ENCODE measurements at places on chromosomes 5 and 9.

- DNase-seq, result no peak
These were observed 69.7 kb upstream of the ADCY2 start for GRCh38 chr5:7325975-7326913.

DNA sequence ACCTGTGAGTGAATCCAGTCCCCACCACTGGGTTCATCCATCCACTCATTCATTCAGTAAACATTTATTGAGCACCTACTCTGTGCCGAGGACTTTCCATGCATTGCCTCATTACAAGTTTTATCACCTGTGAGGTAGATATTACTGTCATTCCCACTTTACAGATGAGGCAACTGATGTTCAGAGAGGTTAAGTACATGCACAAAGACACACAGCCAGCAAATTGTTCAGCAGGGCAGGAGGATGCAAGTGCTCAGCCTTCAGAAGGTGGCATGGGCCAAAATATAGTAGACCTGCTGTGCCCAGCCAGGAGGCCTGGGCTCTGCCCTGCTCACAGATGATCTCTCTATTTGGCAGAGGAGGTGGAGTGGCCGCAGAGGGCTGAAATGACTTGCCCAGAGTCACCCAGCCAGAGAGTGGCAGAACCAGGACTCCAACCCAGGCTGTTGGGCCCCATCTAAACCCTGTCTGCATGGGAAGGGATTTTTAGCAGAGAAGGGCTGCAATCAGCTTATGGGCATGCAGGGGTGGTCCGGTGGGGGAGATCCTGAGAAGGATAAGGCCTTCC lies 7.6 kb upstream of the NEURL1B start:
- DNase-seq, result no peak

DNA sequence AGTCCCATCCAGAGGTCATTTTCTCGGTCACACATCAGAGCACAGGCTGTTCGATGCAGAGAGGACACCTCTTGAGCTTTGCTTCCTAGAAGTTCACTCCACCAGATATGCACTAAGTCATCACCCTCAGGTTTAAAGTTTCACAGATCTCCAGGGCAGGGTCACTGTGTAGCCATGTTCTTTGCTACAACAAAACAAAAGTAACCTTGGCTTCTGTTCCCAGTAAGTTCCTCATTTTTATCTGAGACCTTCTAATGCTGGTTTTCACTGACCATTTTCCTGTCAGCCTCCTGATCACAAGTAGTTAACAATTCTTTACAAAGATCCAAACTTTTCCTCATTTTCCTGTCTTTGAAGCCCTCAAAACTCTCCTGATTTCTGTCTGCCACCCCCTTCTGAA lies 97.5 kb upstream of the CTSV start:
- DNase-seq, result no peak

DNA sequence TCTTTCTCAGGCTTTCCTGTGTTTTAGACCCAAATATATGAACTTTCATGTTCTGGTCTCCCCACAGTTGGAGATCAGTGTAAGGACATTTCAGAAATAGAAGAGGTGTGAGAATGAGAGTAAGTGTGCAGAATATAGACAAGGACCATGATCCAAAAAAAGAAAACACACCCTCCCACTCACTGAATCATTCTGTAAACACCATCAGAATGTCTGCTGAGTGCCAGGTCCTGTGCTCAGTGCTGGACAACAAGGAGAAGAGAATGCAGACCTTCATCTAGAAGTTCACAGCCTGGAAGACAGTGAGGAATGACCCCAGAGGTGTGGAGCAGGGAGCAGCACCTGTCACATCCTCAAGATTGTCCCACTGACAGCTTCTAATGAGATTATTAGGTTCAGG lies 19.1 kb upstream of the SH3RF2 start:
- DNase-seq, result no peak

GRCh38 chr5:168362097-168362885 lies 70.8 kb downstream of the WWC1 start:
- no peak for DNase-seq

DNA sequence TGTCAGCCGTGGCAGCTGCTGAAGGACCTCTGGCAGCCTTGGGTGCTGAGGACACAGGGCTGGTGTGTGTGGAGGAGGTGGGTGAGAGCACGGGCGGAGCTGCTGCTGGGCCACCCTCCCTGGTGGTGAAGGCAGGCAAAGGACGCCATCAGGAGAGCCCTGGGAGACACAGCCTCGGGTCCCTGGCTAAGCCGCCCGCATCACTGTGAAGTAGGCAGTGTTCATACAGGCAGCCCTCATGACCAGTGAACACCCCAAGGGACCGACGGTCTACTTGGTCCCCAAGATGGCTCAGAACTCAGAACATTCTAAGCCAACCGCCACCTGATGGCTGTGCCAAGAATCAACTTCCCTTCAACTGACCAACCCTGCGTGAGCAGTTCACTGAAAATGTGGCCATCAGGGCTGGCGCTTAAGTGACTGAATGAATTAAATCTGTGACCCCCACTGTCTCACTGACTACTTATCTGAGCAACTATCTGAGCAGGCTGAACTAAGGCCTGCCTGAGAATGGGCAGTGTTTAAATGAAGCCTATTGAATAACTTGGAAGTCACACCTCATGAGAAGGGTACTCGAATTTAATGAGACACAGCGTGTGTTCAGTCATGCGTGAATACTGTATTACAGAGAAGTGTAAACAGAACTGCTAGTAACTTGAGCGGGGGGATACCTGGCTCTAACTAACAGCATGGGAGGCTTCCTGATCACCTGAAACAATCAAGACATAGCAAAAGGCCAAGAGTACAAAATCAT lies 54.7 kb upstream of the SIMC1 start:
- no peak for DNase-seq

DNA sequence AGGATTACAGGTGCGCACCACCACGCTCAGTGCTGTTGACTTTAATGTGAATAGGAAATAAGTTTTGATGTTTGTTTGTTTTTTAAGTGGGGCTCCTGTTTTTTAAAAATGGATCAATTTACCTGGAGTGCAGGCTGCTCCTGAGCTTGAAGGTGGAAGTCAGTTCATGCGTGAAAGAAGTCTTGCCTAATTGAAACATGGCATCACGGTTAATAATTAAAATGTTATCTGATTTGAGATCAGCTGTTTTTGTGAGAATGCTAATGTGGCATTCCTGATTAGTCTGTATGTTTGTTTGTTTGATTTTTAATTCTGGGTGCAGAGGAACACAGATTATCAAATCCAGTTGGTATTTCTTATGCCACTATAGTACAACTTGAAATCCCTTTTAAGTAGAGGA lies 6.5 kb downstream of the SFXN1 start:
- DNase-seq, result no peak

- no peak for DNase-seq
These were observed 1.5 kb downstream of the WHRN start for GRCh38 chr9:114503522-114504340.

DNA sequence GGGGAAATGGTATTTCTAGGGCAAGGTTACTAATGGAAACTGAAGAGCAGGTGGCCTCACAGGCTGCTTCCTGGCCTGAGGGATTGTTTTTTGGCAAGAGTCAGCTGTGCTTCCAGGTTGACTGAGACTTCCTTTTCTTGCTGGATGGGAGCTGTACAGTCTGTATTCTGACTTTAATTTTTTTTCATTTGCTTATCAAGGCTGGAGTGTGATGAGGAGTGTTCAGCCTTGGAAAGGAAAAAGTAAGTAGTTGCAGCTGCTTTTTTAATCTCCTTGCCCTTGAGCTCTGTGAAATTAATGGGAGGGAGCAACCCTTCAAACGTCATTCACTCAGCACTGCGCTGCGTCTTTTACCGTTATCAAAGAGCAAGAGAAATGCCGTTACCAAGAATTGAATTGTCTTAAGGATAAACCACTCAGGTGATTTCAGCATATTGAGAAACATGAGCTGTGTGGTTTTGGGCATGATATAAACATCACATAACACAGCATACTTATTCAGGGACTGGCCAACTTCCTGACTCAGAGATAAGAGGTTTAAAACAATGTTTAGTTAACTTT lies 47.6 kb downstream of the AQP7 start:
- DNase-seq, result no peak

GRCh38 chr5:139205586-139205985 lies 7.4 kb upstream of the SIL1 start:
- no peak for DNase-seq

DNA sequence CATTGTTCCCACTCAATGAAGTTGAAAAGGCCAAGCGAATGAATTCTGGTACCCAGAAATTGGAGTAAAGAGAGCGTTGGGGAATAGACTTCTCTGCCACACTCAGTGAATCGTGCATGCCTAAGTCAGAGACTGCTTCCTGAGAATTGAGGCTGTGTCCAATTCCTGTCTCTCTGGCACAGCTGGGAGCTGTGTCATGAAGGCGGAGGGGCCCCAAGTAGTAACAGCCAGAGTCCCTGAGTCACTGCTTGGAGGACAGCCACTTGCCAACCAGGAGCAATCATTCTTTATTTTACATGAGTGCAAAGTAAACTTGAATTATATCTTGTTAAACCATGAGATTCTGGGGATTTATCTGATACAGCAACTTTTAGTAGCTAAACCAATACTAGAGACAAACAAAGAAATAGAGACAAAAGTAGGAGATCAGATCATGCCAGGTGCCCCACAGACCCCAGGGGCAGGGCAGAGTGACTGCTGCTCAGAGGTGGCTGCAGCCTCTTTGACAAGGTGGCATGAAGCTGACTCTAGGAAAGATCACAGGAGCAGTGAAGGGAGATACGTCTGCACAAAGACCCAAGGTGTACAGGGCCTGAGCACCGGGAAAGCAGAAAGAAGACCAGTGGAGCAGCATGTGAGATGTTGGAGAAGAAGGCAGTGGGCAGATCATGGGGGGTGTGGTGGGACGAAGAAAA lies 246.0 kb downstream of the GADD45G start:
- DNase-seq, result no peak

DNA sequence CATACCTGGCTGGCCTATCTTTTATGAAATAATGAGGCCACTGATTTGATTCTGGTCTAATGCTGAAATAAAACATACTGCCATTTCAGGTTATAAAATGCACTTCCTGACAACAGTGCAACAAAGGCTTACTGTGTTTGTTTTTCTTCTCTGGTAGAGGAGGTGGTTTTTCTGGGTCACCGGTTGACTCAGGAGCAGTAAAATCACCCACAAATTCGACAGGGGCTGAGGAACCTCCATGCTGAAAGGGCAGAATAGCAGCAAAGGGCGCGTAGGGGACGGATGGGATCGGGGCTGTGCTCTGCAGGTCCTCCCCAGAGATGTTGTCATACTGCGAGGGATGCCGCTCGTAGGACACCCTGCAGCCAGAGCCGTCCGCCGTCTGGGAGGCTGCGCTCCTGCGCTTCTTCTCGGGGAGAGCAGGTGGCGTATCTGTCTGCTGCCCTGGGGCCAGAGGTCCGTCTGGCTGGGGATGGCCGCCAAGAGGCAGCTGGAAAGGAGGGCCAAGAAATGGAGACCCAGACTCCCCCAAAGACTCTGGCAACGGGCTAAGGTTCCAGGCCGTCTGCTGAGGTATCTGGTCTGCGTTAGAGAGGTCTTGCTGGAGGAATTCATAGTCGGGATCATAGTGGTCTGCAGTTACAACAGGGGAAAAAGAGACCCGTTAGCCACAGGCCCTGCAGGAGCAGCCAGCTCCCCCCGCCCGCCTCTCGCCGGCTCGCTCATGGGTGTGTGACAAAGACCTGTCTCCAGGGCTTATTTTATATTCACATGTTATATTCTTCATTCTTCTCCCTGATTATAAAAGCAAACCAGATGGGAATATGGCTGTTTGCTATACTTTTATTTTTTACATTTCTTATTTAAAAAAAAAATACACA lies 80.7 kb downstream of the PRRT1B start:
- no peak for DNase-seq

DNA sequence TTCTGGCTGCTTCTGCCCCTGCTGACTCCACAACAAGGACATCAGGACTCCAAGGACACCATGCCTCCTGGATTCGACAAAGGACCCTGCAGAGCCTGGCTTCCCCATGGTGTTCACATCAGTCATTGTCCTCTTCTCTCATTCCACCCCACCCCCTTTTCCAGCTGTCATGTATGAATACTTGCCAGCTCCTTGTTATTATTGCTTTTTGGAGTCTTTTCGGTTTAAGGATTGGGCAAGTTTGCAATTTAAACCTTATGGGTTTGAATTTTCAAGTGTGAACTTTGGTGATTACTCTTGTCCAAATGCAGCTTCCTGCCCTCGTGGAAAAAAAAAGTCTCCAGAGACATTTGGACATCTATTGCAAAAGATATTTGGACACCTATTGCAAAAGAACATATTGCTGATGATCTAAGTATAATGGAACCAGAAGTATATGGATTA lies 14.2 kb upstream of the LVRN start:
- peak; percentile 57 for DNase-seq

DNA sequence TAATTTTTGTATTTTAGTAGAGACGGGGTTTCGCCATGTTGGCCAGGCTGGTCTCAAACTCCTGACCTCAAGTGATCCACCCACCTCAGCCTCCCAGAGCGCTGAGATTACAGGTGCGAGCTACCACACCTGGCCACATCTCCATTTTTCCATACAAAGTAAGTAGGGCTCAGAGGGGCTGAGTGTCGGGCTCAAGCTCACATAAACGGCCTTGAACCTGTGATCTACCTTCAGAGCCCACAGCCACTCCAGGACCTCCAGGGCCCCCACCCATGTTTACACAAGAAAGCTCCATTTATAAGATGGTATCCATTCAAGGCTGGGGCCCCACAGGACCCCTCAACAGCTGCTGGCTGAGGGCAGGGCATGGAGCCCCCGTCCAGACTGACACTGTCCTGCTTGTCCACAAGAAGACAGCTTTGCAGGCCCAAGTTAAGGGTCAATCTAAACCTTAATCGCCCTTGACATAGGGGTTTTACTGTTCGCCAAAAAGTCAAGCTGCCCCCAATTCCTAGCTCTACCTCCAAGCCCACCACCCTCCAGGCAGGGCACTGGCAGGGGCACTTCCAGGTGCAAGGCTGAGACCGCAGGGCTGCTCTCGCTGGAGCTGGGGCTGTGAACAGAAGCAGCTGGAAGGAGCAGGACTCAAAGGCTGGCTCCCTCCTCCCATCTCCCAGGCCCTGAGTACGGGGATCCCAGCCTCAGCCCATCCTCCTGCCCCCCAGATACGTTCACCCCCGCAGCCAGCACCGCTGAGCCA lies 18.9 kb downstream of the FAM78A start:
- DNase-seq, result no peak

- no peak for DNase-seq
These were observed 60.3 kb downstream of the S1PR3 start for GRCh38 chr9:89051421-89052025.
